ENCODE measurements at places on chromosomes 5 and 9.

DNA sequence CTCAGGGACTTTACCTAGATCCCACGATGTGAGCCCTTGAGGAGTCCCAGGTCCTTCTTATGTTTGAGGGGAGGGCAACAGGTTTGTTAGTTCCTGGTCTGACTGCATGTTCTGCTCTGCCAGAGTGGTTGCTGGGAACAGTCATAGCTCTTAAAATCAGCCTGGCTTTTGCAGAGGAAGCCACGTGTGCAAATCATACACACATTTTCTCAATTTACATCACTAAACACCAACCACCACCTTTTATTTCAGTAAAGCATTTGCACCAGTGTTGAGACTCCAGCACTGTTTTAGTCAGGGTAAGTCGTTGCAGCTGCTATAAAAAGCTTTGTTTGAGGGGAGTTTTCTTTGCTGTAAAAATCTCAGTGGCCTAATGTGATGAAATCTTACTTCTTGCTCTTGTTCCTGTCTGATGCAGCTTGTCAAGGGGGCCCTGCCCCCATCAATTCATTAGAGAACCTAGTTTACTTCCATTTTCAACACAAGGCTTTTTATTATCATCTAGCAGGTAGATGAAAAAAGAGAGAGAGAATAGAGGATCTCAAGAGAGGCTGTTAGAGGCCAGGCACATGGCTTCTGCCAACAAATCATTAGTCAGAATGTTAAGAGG, 70.3 kb upstream of the VCAN start:
- DNase-seq = no peak

DNA sequence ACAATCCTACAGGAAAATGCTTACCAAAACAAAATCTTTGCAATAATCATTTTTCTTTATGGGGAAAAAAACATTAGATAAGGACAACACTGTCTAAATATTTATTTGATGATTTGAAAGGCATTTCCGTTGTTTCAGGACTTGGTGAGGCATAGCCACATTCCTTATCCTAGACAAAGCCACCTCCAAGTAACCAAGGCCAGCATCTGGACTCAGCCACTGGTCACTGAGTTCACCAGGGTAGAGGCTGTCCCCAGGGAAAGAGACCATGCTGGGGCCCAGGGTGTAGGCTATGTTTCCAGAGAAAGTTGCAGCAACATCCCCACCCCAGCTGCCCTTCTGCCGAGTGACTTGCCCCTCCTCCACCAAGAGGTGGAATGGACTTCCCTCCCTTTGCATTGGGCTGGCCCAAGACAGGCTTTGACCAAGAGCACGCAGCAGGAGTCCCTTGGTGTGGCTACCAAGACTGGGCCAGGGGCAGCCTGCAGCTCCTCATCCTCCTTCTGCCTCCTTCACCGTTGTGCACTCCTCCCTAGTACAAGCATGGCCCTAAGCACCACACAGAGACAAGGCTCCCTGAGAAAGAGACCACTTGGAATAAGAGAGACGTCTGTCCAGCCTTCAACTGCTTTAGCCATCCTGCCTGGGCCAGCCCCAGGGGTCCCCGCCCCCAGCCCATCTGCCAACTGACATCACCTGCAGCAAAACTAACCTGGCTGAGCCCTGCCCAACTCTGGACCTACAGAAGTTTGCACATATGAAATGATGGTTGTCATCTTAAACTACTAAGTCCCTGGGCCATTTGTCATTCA, 68.1 kb upstream of the SPIN1 start:
- no peak for DNase-seq

- DNase-seq = no peak
Observed at GRCh38 chr5:104199771-104200170, 637.2 kb upstream of the NUDT12 start.

- DNase-seq = peak; percentile 22
Observed at GRCh38 chr9:96121136-96121535, 180.8 kb downstream of the HSD17B3 start.

DNA sequence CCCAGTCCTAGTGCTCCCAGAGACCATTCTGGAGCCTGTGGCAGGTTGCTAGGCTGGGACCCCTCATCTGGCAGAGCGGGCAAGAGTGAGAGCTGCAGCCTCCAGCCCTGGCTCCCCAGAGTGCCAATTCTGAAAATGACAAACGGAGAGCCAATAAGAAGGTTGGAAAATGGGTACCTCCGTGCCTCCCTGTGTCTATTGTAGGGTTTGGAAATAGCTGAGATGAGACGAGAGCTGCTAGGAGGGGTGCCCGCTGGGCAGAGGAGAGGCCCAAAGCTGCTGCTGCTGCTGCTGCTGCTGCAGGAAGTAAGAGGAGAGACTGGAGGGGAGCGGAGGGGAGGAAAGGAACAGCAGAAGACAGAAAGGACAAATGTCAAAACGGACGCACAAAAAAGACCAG, 36.0 kb upstream of the FUBP3 start:
- no peak for DNase-seq

DNA sequence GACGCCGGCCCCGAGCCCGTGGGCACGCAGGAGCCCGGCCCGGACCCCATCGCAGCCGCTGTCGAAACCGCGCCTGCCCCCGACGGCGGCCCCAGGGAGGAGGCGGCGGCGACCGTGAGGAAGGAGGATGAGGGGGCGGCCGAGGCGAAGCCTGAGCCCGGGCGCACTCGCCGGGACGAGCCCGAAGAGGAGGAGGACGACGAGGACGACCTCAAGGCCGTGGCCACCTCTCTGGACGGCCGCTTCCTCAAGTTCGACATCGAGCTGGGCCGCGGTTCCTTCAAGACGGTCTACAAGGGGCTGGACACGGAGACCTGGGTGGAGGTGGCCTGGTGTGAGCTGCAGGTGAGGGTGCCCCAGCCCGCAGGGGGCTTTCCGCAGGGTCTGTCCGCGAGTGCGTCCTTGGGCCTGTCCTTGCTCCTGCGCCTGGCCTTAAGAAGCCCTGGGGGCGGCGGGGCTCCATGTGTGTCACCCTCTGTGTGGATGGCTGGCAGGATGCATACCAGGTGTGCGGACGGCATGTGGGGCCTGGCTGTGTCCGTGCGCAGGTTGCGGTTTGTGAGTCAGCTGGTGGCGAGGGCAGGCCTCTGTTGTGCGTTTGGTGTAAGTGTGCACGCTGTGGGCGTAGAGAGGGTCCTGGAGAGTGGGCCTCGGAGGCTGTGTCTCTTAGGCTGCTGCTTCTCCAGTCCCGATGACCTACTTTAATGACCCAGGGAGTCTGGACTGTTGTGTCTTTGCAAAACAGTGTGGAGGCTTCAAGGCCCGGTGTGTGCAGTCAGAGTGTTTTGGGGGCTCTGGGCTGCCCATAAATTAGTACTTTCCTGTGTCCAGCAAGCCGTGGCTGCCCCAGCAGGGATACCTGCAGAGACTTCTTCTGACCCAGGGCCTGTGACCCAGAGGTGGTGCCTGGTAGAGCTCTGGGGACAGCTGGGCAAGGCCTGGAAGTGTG, 1.6 kb downstream of the WNK2 start:
- no peak for DNase-seq

- DNase-seq = no peak
Observed at GRCh38 chr5:1220831-1221230, 4.3 kb upstream of the SLC6A18 start.

DNA sequence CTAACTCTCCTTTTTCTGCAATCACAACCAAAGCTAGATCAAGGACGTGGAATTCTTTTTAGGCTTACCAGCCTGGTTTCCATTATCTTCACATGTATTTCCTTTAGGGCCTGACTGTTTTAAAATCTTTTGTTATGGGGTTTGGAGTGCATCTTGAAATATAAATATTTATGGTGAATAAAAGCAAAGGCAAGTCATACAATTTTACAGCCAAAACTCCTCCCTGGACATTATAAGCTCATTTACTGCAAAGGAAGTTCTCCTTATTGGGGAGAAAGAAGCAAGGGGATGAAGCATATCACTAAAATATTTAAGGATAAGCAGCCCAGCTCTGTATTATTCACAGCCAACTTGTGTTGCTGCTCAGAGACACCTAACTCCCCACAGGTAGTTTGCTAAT, 132.2 kb upstream of the TARS1 start:
- no peak for DNase-seq

GRCh38 chr5:127040796-127041520, 10.6 kb upstream of the MARCHF3 start:
- peak; percentile 10 for DNase-seq

- DNase-seq = peak; percentile 10
Observed at GRCh38 chr5:138832218-138832617, 42.9 kb downstream of the LRRTM2 start.

- no peak for DNase-seq
Observed at GRCh38 chr9:7293091-7293490, 506.5 kb downstream of the DMAC1 start.

DNA sequence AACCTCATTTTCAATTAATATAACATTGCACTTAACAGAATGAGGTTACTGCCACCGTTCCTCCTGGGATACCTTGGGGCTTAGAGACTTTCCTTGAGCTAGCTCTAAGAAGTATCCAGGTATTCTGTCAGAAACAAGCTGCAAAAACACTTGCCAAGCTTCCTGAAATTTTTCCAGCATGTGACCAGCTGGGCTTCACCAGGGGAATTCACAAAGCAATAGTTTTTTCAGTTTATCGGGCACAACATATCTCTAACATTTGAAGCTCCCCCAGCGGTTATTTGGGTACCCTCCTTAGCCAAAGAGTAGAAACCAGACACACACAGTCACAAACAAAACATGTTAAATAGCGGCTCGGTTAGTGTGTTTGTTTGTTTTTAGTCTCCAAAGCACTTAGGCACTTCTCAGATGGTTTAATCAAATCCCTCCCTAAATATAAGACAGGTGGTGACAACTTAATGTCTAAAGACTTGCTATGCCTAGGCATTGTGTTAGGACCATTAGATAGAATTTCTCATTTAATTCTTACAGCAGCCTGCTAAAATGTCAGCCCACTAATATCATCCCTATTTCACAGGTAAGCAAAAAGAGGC, 278.2 kb downstream of the GLIS3 start:
- DNase-seq = no peak

- no peak for DNase-seq
Observed at GRCh38 chr5:73464016-73464745, 15.6 kb upstream of the FOXD1 start.

- no peak for DNase-seq
Observed at GRCh38 chr5:63700241-63700640, 262.0 kb downstream of the HTR1A start.

GRCh38 chr9:83155733-83156132, 92.8 kb upstream of the RASEF start:
- no peak for DNase-seq

DNA sequence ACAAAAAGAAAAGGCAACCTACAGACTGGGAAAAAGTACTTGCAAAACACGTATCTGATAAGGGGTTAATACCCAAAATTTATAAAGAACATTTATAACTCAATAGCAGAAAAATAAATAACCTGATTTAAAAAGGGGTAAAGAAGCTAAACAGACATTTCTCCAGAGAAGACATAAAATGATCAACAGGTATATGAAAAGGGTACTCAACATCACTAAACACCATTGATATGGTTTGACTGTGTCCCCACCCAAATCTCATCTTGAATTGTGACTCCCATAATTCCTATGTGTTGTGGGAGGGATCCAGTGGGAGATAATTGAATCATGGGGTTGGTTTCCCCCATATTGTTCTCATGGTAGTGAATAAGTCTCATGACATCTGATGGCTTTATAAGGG, 27.1 kb upstream of the LIFR start:
- DNase-seq = no peak

GRCh38 chr9:15329539-15330109, 22.6 kb upstream of the TTC39B start:
- DNase-seq = peak; percentile 15

- DNase-seq = no peak
Observed at GRCh38 chr5:121833617-121834016, 18.1 kb upstream of the FTMT start.

DNA sequence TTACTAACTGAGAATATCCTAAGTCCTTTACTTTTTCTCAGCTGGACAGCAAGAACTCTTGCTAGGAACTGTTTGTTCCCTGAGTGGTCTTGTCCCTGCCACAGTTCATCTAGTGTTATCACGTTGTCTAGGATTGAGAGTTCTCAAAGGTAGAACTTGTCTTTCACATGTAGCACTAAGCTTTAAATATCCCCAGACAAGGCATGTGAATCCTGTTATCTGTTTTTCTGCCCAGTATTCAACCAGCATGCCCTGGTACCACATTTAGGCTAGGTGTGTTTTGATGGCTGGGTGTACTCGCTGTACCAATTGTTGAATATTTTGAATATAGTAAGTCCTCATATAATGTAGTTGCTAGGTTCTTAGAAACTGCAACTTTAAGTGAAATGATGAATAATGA, 27.9 kb upstream of the PDZD2 start:
- no peak for DNase-seq

- no peak for DNase-seq
Observed at GRCh38 chr5:143061161-143061945, 291.2 kb downstream of the ARHGAP26 start.

GRCh38 chr9:121304707-121305106, 36.7 kb downstream of the GSN start:
- no peak for DNase-seq

- DNase-seq = no peak
Observed at GRCh38 chr9:133727876-133728441, 10.2 kb downstream of the SARDH start.

- no peak for DNase-seq
Observed at GRCh38 chr5:172789687-172790495, 18.9 kb upstream of the DUSP1 start.

DNA sequence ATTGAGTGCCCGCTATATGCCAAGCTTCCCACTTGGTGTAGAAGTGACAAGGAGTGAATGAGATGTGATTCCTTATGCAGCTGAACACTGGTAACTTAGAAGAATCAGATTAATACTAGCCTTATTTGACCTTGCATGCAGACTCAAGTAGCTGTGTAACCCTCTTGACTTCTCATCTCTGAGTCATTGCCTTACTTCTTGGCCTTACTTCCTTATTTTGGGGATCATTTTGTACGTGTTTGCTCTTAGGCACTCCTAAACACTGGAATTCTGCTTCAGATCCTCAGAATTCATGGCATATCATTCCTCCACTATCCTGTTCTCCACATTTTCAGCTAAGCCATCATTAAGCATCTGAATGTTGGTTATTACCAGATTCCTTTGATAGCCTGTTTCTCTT, 948.9 kb upstream of the ARRDC3 start:
- DNase-seq = no peak

DNA sequence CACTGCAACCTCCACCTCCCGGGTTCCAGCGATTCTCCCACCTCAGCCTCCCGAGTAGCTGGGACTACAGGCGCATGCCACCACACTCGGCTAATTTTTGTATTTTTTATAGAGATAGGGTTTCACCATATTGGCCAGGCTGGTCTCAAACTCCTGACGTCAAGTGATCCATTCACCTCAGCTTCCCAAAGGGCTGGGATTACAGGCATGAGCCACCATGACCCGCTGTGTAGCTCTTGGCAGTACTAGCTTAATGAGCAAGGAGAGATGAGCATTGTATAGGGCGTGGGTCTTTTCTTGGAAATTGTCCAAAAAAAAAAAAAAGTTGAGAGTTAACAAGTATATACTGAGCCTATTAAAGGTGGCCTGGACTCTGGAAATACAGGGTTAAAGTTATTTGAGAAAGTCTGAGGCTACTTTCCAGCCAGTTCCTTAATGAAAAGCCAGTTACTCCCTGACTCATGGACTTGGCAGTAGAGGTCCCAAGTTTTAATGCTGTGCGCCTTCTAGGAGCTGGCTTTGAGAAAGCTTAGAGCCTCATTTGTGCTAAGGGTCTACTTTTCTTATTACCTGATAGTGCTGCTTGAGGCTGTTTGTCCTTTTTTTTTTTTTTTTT, 4.2 kb upstream of the FGF18 start:
- DNase-seq = peak; percentile 43
